ENCODE measurements at places on chromosomes 12 and 14.
A peak's percentile ranks its signal among the peaks of the same experiment; 100 is the strongest.

DNA sequence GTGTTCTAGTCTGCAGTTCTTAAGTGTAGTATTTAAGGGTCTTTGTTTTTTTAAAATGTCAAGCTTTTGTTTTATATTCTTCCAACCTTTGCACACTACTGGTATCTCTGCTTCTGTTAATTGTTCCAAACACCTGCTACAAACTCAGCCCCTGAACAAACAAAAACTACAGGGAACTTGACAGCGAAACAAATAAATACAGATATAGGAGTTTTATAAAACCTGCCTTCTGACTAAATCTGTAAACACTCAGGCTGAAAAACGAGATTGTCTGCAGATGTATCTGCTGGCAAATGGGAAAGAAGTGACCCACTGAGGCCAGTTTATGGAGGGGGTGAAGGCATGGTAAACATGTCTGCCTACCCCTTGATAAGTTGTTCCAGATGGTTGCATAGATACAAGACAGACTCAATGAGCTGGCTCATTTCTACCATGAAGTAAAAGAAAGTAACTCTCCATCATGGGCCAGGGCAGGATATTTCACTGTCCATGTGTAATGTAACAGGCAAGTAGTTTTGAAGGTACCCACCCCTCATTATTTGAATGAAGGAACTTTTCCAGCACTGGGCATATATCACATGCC lies 75.6 kb downstream of the LMO3 start:
- no peak for DNase-seq

DNA sequence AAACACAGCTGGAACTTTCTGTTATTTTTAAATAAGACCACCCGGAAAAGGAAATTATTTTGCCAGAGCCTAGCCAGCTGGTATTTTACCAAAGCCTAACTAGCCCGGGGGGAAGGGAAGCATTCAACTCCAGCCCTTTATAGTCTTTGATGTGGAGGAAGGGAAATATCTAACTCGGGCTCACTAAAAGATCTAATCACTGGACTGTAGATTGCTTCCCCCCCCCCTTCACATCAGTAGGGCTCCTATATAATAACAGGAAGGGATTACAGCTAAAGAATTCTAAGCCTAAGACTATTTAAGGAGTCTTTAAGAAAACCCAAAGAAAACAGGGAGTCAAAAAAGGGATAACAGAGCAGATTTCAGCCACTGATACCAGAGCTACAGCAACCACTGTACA lies 431.1 kb downstream of the KCNH5 start:
- DNase-seq: no peak

DNA sequence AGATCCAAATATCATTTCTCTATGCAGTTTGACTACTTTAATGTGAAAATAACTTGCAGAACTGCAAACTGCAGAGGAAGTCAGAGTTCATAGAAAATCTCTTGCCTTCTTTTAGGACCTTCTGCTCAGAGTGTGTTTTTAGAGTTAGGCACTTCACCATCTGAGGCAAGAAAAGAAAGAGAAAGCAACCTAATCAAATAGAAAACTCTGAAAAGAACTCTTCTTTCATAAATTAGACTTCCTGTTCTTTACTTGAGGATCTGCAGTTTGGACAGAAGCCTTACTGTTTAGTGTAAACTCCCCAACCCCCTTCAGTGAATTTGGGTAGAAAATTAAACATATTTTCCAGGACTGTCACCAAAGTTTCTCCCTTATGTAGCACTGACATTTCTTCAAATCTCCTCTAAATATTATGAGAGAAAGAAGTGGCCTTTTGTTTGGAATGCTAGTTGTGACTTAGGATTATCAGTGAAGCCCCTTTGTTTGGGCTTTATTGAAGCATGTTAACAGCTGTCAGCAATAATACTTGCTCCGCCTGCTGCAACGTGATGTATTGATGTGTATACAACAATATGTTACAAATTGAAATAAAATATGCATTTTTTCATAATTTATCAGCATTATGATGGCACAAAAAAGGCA lies 99.5 kb downstream of the PDZRN4 start:
- DNase-seq: no peak

GRCh38 chr12:86681060-86681459 lies 424.9 kb upstream of the MGAT4C start:
- no peak for DNase-seq

- DNase-seq: no peak
Measured at GRCh38 chr12:7093486-7093885, 1.2 kb upstream of the C1R start.

DNA sequence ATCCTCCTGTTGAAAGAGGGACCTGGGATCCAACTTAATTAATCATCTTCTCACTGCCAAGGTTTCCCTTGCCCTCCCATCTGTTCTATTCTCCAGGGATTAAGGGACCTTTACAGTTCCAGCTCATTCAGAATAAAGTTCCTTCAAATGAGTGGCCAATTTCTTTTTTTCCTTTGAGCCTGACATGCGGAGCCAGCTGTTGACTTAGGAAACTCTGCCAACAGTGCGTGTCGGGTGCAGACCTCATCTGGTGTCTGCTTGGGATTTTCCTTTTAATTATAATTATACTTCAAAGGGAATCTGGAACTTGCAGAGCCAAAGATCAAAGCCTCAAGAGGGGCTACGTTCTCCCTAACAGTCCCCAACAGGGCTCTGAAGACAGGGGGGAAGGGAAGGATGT lies 64.8 kb downstream of the CCDC60 start:
- no peak for DNase-seq

GRCh38 chr14:97878727-97879126 lies 1081.5 kb downstream of the VRK1 start:
- no peak for DNase-seq

- DNase-seq: no peak
Measured at GRCh38 chr14:73751157-73751691, 37.0 kb upstream of the PNMA1 start.

- DNase-seq: no peak
Measured at GRCh38 chr12:16611146-16611545, 5.2 kb upstream of the LMO3 start.

DNA sequence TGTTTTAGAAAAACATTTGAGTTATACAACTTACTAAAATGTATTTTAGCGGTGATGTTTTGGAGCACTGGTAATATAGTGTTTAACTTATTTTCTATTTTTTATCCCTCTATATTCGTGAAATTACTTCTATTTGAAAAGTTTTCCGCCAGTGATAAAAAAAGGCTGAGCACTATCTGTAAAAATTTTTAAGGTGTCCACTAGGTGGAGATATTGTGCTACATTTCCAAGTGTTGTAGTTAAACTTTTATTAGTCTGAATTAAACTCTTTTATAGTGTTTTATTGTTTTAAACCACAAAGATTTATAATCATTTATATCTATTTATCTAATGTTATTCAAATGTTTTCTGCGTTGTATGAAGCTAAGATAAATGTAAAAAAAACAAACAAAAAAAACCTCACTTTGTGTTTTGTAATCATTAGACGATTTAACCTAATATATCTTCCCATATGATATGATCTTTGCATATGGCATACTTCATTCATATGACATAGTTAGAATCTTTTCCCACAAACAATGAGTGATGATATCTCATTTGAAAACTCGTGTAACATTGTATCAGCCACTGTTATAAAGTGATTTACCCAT lies 11.8 kb downstream of the ALG10B start:
- no peak for DNase-seq

- no peak for DNase-seq
Measured at GRCh38 chr14:61439779-61440418, 118.5 kb downstream of the PRKCH start.

DNA sequence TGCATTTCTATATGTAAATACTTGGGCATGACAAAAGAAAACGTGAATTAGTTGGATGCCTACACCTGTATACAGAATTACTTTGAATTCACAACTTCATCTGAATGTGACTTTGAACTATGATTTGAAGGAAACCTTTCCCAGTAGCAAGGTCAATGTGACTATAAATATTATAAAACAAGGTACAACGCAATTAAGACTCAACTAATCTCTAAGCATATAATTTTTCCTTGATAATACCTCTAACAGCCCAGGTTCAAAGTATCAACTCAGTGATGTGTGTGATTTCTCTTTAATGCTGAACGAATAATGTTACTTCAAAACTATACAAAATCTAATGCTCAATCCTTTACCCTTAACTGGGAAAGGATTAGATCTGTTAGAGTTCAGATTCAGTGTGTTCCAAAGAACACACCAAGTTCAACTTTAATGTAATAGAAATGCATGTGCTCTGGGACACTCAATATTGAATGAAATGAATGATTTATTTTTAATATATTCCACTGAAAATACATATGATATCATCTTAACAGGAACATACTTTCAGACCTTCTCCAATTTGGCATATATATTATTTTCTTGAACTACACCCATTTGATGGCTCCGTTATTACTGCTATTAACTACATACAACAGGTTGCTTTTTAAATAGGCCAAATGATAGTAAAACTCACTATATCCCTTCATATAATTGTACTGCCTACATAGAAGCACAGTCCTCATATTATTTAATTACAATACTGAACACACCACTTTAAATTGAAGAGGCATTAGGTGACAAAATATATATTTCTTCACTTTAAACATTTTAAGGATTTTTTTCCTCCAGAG lies 40.1 kb upstream of the MTERF2 start:
- DNase-seq: no peak

DNA sequence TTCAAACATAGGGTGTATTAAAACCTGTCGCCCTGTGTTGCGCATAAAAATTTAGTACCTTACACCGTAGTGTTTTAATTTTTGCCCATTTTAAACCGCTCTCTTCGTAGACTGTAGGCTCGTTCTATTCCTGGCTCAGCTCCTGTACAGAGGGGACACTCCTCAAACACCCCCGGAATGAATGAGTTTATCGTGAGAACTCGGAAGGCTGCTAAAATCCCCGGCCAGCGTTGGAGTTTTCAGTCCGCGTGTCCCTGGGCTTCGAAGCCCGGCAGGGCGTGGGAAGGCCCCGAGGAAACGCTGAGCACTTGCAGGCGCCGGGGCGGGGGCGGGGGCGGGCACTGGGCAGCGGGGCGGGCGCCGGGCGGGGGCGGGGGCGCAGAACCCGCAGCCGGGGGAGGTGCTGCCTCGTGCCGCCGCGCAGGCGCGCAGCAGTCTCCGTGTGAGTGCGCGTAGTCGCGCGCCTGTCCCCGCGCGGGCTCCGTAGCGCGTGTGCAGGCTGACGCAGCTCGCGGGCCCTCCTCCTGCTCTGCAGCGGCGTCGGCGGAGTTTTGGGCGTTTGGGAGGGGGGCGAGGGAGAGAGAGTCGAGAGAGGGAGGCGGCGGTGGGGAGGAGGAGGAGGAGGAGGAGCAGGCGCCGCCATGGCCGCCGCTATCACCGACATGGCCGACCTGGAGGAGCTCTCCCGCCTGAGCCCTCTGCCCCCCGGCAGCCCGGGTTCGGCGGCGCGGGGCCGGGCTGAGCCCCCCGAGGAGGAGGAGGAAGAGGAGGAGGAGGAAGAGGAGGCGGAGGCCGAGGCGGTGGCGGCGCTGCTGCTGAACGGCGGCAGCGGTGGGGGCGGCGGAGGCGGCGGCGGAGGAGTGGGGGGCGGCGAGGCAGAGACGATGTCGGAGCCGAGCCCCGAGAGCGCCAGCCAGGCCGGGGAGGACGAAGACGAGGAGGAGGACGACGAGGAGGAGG lies at the start of gene AEBP2:
TSS of gene AEBP2 (plus strand) at position 434 of the 960 bp plus-strand sequence. CDS start at position 642, 208 bp downstream.
- DNase-seq: peak; percentile 82

DNA sequence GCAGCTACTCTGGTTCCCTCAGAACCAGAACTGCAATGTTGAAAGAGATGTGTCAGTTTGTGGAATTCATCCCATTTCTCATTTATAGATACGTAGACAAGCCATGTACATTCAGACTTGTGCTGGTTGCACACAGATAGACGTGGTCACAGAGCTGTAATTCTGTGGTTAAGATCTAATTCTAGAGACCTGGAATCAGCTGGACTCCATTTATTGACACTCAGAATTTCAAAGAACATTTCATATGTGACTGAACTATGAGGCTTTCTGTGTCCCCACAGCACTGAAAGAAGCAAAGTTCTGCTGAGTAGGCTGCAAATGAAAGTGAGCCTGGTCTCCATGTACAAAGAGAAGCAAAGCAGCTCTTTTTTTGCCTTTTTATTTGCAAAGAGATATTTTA lies 220.2 kb upstream of the NAV3 start:
- no peak for DNase-seq

- DNase-seq: no peak
Measured at GRCh38 chr14:49769581-49770211, 1.7 kb downstream of the KLHDC2 start.

DNA sequence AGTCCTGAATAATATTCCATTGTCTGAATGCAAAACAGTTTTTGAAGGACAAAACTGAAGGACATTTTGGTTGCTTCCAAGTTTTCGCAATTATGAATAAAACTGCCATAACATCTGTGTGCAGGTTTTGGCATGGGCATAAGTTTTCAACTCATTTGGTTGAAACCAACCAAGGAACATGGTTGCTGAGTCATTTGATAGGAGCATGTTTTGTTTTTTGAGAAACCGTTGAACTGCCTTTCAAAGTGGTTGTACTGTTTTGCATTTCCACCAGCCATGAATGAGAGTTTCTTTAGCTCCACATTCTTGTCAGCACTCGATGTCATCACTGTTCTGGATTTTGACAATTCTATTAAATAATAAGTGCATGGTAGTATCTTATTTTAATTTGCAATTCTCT lies 23.0 kb upstream of the GSG1 start:
- DNase-seq: no peak

DNA sequence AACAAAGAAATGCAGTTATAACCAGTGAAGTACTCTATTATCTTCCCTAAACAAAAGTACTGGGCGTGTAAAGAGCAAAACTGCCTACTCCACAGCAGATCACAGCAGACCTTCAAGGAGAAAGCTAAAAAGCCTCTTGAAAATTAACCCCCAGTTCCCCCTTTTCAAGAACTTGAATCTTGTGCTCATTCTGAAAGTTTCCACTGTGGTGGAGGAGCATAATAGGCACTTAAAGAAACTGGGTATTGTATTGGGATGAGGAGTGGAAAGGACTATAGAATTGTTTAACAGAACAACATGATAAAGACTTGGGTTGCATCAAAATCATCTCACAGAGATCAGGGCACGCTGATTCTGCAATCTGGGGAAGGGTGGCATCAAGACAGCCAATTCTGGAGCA lies 51.1 kb downstream of the SLC25A47 start:
- DNase-seq: no peak

GRCh38 chr12:6044082-6044481 lies 80.4 kb downstream of the VWF start:
- no peak for DNase-seq

DNA sequence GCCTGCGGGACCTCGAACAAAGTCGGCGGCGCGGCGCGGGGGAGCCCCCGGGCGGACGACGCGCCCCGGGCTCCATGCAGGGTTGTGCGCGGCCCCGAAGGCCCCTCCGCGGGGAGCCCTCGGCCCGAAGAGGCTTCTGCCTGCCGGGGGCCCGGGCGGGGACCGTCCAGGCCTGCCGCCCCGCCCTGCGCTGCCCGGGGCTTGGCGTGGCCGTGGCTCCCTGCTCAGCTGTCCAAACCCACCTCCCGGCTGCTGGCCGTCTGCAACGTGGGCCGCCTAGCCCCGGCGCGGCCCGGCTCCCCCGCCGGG lies 670 bp downstream of the DYRK2 start:
- DNase-seq: no peak
